HCT116 (cell line): ENCODE measurements at places on chromosomes 7 and 10.

- no peak for DNase-seq
Observed at GRCh38 chr10:79273604-79274003, 73.7 kb upstream of the PPIF start.

DNA sequence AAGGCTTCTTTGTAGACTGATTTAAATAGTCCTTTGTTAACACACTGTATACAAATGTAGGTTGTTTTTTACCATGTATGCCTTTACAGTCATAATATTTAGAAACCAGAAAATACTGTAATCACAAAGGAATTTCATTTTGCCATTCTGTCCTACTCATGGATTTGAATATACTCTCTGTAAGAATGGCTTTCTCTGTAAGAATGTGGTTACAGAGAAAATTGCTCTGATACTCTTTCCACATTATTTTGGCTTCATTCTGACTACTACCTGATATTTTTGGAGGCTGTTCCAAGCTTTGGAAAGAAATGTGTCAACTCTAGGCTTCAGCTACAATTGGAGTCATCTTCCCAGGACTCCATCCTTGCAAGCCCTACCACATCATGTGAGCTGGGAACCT is 23.5 kb downstream of the CH25H start:
- no peak for DNase-seq

- DNase-seq = no peak
Observed at GRCh38 chr7:139131601-139132041, 22.1 kb upstream of the ZC3HAV1 start.

DNA sequence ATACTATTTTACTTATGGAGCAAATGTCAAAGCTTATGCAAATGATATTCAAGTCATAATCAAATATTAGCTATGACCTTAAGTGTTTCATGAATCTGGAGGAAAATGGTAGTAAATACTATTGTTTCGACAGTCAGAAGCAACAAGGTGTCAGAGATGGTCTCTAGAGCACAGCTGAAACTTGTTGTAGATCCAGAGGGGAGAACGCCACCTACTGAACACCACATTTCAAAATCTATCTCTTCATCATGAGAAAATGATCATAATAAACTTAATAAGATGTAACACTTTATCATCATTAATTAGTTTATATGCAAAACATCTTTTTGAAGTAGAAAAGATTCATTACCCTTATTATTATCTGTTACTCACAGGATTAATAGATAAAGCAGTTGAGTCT is 418.7 kb downstream of the GATA3 start:
- DNase-seq = no peak

DNA sequence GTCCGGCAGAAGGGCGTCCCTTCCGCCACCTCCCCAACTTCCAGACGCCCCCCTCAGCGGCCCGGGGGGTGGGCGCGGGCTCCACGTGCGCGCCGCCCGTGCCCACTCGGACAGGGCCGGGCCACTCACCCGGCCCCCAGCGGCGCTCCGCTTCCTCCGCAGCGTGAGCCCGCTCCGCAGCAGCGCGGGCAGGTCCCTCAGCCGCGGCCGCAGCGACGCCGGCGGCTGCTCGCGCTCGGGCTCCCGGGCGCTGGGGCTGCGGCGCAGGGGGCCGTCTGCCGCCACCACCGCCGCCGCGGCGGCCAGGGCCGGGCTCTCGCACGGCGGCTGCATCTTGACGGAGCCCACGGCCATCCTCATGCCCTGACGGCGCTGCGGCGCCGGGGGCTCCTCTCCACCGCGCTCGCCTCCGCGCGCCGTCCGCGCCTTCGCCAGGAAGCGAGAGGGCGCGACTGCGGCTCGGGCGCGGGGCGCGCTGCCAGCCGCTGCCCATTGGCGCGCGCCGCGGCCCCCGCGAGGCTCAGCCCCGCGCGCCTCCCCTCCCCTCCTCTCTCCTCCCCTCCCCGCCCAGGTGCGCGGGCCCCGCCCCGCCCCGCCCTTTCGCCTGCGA is at the start of gene RAPGEF5:
TSS of gene RAPGEF5 (minus strand) at position 454 of the 610 bp plus-strand sequence. CDS start at position 360, 94 bp downstream.
- DNase-seq = peak; percentile 10

DNA sequence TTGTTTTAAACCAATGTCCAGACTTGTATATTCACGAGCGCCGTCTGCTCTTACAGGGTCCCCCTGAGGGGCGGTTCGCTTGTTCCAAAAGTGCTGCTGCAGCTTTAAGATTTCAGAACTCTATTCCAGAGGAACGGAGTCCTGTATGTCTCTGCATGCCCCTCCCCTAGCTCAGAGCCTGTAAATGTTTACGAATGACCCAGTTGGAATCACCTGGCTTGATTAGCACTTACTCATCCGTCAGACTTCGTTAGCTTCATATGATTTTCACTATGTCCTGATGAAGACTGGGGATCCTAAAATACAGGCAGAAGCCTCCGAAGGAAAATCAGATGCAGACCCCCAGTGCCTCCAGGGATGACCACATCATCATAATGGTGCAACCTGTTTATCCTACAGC is 4.5 kb upstream of the CHST15 start:
- no peak for DNase-seq

DNA sequence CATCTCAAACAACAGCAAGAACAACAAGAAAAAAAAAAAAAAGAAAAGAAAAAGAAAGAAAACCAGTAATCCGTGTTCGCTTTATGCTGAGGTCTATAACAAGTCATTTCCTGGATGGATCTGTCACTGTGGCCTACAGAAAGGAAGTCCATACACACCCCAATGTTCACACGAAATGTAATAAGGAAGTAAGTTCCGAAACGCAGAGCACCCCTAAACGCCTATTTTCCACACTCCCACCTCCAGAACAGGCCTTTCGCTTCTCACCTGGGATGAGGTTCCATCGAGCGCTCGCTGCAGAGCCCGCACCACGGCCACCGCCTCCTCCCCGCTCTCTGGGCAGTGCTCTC is 735 bp downstream of the ZNF394 start:
- no peak for DNase-seq

DNA sequence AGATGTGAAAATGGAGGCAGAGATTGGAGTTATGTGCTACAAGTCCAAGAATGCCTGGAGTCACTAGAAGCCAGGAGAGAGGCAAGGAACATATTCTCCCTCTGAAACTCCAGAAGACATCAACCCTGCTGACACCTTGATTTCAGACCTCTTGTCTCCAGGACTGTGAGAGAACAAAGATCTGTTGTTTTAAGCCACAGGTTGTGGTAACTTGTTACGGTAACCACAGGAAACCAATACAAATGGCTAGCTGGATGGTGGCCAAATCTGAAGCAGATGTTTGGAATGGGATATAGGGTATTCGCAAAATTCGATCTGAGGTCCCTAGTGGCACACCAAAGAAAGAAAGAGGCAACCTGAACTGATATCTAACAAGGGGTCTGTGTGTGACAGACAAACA is 129.0 kb downstream of the HERPUD2 start:
- DNase-seq = no peak

DNA sequence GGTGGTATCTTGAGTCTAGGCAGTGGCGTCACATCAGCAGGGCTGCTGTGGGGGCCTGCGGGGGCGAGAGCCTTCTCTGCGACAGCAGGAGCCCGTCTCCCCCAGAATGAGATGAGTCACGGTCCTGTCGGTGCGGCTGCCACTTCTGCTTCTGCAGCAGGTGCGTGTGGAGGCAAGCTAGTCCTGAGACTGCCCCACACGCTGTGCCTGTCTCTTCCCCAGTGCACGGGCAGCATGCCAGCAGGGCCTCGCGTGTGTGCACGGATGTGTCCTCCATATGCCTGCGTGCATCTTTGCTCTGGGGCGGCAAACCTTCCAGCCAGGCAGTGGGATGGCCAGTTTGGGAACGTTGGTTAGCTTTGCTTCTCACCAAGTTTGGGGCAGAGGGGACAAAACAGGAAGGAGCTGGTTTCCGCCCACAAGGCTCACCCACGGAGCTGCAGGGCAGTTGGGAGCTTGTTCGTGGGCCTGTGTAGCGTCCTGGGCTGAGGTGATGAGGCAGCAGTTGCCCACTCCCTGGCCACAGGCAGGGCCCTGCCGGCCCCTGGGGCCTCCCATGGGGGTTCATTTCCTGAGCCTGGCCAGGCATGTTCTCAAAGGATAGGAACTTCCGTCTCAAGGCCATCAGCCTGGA is 60.8 kb upstream of the PPIF start:
- DNase-seq = no peak

DNA sequence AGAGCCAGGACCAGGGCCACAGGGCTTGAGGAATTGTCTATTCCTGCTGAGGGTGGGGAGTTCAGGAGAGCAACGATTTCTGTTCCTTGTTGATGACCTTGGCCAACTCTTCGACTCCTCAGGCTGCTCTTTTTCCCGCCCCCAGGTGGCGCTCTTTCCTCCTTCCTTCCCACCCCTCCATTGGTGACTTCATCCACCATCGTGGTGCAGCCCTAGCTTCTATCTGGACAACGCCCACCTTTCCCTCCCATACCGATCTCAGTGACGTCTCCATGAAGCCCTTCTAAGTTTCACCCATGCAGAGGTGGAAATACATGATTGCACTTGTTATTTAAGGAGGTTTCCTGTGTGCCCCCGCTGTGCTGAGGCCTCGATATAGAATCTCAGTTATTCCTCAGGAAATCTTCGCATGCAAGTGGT is 22.1 kb upstream of the CARD11 start:
- DNase-seq = peak; percentile 59

DNA sequence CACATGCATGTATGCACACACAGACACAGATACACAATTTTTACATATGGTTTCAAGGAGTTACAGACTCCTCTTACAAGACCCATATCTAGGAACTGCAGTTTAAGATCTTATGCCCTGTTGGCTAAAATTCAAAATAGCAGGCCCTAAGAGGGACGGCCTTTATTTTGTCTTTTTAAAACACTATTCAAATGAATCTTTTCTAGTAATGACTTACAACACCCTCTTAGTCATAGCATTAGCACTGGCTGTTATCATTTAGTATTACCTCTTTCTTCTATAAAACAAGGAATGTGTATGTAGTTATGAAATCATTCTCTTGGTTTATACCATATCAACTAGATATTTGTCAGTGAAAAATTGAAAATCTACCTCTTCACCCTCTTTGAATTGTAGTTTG is 15.3 kb downstream of the PAPSS2 start:
- DNase-seq = no peak
